ENCODE measurements at places on chromosomes 12 and 14. TPM values are rescaled to one million over a fixed set of nuclear protein-coding genes. Genes with fewer than 3 reads are reported as not detected.

DNA sequence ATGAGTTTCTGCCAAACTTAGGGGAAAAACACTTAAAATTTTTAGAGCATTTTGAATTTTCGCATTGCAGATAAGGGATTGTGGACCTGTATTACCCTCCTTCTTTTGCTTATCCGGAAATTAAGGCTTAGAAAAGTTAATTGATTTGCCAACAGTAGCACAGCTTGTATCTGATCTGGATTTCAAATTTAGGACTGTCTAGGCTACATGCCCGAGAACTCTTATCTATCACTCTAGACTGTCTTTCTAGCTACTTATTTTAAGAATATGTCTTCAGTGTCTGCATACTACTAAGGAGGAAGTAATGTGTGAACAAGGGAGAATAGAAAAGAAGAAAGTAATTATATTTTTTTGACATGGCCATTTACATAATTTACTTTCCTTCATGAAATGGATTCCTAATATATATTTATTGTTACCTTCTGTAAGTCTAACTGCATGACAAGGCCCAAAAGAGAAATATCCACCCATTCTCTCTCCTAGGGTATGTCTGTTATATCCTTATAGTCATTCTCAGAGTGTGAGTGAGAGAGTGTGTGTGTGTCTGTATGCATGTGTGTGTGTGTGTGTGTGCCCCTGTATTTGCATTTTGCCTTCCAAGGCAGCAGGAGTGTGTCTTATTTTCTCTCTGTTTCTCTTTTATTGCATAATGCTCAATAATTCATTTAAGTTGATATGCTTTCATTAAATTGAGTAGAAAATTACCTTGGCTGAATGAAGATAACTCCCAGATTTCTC, 132.1 kb downstream of the SLC5A8 start:
- no peak for DNase-seq

DNA sequence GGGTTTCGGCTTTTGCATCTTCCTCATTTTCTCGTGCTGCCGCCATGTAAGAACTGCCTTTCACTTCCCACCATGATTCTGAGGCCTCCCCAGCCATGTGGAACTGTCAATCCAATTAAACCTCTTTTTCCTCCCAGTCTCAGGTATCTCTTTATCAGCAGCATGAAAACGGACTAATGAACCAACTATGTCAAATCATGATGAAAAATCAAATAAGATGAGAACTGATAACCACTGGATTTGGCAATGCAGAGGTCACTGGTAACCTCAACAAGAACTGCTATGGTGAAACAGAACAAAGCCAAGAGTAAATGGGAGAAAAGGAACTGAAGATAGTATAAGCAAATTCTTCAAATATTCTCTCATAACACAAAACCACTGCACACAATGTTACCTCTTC, 6.0 kb downstream of the EML5 start:
- DNase-seq, result no peak

DNA sequence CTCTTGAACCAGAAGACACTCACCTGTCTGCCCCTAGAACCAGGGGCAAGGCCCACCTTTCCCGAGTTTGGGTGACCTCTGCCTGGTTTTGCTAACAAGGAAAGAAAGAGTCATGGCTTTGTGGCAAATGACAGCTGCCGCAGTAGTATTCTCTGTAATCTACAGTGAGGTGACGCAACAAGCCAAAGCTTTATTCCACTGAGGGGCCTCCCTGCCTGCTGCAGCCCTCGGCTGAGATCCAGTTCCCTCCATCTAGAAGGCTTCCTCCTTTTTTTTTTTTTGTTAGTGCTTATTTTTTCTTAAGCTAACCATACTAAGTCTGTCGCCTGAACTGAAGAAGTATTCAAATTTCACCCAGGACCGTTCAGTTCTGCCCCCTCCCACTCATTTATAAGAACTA, 142.3 kb upstream of the TMCC3 start:
- no peak for DNase-seq

DNA sequence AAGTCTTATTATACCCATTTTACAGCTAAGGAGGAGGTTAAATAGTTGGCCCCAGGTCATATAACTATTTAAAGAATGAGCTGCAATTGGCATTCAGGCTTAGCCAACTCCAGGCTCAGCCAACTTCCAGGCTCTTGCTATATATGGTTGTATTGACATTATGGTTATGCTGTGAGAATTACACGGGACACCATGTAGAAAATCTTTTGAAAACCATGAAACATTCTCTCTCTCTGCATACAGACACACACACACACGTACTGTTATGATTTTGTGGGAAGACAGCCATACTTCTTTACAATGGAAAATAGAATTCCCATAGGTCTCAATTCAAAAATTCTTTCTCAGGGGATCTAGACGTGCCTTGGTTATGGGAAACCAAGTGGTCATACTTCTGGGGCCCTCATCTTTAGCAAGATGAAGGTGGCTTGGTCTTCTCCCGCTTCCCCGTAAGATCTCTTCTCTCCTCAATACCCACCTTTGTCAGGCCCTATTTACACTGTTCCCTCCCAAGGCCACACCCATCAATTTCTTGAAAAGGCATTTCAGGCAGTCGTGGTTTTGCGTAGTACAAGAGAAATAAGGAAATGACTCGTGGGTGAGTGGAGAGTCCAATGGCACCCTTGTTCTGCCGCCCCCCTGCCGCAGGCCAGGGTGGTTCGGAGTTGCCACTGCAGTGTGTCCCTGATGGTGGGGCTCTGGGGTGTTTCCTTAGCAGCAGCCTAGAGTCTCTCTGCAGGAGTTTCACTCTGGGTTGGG, 10.0 kb upstream of the GPRC5A start:
- DNase-seq, result no peak

DNA sequence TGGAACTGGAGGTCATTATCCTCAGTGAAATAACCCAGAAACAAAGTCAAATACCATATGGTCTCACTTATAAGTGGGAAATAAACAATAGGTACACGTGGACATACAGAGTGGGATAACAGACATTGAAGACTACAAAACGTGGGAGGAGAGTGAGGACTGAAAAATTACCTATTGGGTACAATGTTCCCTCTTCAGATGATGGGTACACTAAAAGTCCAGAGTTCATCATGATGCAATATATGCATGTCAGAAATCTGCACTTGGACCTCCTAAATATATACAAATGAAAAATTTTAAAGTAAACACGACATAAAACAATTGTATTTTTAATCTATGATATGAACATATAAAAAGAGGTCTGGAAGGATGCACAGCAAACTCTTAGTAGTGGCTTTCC, 71.2 kb downstream of the SLC38A4 start:
- DNase-seq, result no peak

GRCh38 chr14:74249433-74250375, 10.5 kb downstream of the VSX2 start:
- DNase-seq, result no peak

- no peak for DNase-seq
Measured at GRCh38 chr14:50677527-50678063, 9.5 kb upstream of the SAV1 start.

DNA sequence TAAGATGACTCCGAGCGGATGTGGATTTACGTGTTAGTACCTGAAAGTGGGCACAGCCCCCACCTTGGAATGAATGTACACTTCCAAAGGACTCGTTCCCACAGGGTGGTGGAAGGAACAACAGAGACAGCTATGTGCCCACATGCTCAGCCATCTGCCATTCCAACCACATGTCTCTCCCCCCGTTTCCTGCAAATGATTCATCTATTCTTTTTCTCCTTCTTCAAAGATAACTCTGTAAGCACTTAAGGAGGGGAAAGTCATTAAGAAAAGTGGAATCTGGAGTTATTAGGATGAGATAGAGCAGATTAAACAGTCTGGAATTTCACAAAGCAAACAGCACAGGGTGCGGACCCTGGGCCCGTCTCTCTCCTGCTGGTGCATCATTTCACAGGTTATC, 18.5 kb upstream of the DUSP6 start:
- DNase-seq, result no peak

GRCh38 chr14:72745991-72746980, 147.6 kb downstream of the DPF3 start:
- no peak for DNase-seq

GRCh38 chr12:39205969-39206368, 237.0 kb downstream of the KIF21A start:
- DNase-seq, result no peak

The TMEM253 gene
- not detected for total RNA-seq

The GPR68 gene
- total RNA-seq, result 5.4 TPM

The CRACR2A gene
- 28.0 TPM for total RNA-seq

The SLC41A2 gene
- total RNA-seq, result 16.4 TPM

The TAS2R13 gene
- total RNA-seq, result 0.96 TPM

The DPY19L2 gene
- 0.22 TPM for total RNA-seq

The GXYLT1 gene
- 11.4 TPM for total RNA-seq

The GARIN6 gene
- total RNA-seq, result not detected

The FAM181A gene
- total RNA-seq, result not detected

The KRT6A gene
- total RNA-seq, result not detected

The CEP170B gene
- total RNA-seq, result 9.8 TPM
